ENCODE measurements at places on chromosomes 13 and 19. TPM values are rescaled to one million over a fixed set of nuclear protein-coding genes. Genes with fewer than 3 reads are reported as not detected.

- no peak for DNase-seq
These were observed 192.4 kb downstream of the ZNF536 start for GRCh38 chr19:30564551-30565011.

DOCK9 gene
- 86.9 TPM for total RNA-seq

DNA sequence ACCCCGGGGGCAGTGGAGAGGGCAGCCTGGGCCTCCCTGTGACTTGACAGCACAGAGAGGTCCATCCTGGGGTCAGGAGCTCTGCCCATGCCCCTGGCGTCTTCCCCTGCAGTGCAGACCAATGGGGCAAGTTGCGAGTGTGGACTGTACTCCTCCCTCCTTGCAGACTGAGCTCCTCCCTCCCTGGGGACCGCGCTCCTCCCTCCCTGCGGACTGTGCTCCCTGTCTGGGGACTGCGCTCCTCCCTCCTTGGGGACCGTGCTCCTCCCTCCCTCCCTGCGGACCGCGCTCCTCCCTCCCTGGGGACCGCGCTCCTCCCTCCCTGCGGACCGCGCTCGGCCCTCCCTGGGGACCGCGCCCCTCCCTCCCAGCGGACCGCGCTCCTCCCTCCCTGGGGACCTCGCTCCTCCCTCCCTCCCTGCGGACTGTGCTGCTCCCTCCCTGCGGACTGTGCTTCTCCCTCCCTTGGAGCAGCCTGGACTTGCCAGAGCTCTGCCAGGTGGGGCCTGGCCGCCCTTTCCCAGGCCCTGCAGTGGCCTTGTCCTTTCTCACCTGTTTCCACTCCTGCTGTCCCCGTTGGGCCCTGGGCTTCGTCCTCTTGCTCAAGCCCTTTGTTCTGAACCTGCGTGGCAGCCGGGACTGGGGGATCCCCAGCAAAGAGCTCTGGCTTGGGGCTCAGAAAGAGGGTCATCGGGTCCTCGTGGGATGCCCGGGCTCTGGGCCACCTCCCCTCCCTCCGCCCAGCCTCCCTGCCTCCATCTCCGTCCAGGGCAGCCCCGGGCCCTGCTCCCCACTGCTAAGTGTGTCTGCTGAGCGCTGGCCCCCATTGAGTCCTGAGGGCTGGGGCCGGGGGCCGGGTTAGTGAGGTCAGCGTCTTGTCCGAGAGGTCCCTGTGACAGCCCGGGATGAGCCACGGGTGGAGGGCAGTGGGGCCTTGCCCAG lies 6.8 kb downstream of the GAMT start:
- no peak for DNase-seq

DNA sequence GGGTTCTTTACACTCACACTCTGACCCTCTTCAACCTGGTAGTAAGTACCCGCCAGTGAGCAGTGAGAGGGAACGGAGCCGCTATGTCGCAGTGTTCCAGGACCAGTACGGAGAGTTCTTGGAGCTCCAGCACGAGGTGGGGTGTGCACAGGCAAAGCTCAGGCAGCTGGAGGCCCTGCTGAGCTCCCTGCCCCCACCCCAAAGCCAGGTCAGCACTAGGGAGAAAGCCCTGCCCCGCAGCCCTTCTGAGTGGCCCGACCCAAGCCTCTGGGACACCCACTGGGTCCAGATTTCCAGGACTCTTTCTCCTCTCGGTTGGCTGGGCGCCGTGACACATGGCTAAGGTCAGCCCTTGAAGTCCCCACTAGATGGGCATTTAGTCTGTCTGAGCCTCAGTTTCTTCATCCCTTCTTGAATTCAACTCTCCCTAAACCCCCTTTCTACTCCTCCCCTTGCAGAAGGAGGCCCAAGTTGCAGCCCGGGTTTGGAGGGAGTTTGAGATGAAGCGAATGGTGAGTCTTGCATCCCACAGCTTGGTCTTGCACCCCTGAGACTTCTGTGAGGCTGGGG lies 1.9 kb downstream of the OCEL1 start:
- DNase-seq, result no peak

GRCh38 chr13:110119935-110120905 lies 186.7 kb downstream of the COL4A1 start:
- DNase-seq, result no peak

DNA sequence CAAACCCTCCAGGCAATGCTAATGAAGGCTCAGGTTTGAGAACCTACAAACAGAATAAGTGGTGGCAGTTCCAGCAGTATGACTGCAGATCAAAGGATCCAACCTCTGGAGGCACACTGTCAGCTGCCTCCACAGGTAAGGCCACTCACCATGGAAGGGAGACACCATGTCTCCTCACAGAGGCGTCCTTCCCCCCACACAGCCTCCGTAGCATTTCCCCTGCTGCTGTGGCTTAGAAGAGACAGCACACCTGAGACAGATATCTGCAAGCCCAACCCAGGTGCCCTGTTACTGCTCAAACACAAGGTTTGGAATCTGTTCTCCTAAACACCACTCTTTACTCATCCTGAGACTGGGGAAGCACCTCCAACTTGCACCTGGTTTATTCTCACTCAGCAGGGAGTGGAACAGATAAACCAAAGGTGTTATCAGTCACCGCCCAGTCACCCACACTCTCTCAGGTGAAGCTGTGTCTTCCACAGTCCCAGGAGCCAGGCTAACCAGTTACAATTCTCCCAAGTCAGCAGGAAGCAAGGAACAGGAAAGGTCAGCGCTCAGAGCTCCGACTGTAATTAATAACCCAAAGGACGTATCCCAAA lies 311.2 kb downstream of the FOXO1 start:
- no peak for DNase-seq

- no peak for DNase-seq
These were observed 56.9 kb downstream of the PEPD start for GRCh38 chr19:33464733-33465115.

GRCh38 chr13:113723410-113724015 lies 35.5 kb upstream of the TMEM255B start:
- no peak for DNase-seq

- no peak for DNase-seq
These were observed 24.0 kb upstream of the TBC1D4 start for GRCh38 chr13:75506018-75506417.

GRCh38 chr19:6551607-6552450 lies 21.0 kb downstream of the TNFSF9 start:
- DNase-seq, result no peak

GRCh38 chr19:16398530-16399249 lies 73.1 kb downstream of the EPS15L1 start:
- DNase-seq, result no peak

DNA sequence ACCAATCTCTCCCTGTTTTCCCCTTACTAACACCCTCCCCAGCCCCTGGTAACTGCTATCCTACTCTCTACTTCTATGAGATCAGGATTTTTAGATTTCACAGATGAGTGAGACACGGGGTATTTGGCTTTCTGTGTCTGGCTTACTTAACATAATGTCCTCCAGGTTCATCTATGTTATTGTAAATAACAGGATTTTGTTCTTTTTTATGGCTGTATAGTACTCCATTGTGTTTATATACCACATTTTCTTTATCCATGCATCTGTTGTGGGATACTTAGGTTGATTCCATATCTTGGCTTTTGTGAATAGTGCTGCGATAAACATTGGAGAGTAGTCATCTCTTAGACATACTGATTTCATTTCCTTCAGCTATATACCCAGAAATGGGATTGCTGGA lies 28.5 kb upstream of the ATP11A start:
- no peak for DNase-seq

DNA sequence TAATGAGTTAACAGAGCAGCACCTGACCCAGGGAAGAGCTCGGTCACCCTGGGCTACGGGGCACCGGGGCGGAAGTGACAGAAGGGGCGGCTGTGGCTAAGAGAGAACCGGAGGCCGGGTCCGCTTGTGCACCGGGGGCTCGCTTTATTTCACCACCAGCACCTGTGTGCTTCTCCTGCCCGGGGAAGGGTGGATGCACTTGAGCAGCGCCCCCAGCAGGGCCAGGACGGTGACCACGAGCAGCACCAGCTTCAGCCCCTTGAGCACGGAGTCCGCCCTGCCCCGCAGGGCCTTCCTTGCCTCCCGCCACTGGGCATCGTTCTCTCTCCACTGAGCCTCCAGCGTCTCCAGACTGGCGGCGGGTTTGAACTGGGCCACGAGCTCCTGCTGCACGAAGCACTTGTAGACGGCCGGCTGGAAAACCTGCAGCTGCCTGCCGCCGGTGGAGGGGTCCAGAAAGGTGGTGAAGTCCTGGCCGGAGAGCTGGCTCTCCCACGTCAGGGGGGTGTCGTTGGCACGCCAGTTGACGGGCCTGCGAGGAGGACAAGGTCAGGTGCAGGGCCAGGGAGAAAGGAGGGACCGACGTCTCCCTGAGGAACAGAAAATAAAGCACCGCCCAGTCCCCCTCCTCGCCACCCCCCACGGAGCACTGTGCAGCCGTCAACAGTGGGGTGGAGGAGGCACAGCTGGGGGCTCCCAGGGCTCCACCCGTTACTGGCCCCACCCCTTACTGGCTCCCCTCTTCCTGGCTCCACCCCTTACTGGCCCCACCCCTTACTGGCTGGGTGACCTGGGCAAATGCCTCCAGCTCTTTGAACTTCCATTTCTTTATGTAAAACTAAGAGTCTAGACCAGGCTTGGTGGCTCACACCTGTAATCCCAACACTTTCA lies 3.6 kb downstream of the FAM187B start:
- DNase-seq, result no peak

GRCh38 chr19:42216653-42217519 lies 591 bp downstream of the DEDD2 start:
- peak; percentile 78 for DNase-seq

TMEM150B gene
- total RNA-seq, result 6.1 TPM

SYNGR4 gene
- total RNA-seq, result not detected

SRRM5 gene
- total RNA-seq, result 1.1 TPM

ZNF296 gene
- total RNA-seq, result not detected

DNA sequence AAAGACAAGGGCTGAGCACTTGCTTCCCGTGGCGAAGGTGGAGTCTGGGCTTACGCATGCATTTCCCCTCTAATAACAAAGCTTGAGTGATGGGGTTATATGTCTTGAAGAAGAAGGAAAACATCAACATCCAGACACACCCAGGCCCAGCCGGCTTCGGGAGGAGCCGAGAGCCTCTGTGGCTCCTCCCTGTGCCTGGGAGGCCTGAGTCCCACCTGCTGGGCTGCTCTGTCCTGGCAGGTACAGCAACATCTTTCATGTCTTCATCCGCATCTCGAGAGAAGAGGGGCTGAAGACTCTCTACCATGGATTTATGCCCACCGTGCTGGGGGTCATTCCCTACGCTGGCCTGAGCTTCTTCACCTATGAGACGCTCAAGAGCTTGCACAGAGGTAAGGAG lies 30.6 kb downstream of the TMEM161A start:
- DNase-seq, result no peak

GRCh38 chr13:53408847-53409568 lies 380.4 kb downstream of the OLFM4 start:
- DNase-seq, result no peak

GRCh38 chr13:47929156-47929555 lies 71.9 kb downstream of the SUCLA2 start:
- no peak for DNase-seq

DNA sequence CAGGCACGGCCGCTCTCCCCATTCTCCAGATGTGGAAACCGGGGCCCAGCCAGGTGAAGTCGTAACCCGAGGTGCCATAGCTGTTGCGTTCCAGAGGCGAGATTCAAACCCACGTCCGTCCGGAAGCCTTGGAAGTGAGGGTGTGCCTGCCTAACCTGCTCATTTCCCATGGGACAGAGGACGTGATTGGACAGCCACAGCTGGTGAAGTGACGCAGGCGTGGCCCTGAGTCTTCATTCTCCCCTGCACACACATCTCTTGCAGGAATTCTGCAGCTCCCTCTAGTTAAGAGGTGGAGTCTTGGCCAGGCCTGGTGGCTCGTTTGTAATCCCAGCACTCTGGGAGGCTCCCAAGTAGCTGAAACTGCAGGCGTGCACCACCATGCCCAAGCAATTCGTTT lies 16.8 kb downstream of the MEIS3 start:
- DNase-seq, result no peak

DNA sequence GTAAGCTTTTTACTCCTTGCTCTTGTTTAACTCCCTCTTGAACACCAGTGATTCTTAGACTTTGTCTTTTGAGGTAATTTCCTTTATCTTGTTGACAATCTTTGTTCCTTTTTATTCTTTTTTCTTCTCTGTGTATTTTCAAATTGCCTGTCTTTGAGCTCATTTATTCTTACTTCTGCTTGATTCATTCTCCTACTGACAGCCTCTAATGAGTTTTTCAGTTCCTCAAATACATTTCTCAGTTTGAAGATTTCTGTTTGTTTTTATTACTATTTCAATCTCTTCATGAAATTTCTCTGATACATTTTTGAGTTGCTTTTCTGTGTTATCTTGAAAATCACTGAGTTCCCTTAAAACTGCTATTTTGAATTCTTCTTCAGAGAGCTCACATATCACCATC lies 154.1 kb downstream of the ATP8A2 start:
- no peak for DNase-seq

PLK5 gene
- total RNA-seq, result not detected

GRCh38 chr19:50601407-50602088 lies 33.3 kb upstream of the LRRC4B start:
- DNase-seq, result no peak

GRCh38 chr13:64917566-64917965 lies 2312.6 kb downstream of the PCDH9 start:
- DNase-seq, result no peak

DNA sequence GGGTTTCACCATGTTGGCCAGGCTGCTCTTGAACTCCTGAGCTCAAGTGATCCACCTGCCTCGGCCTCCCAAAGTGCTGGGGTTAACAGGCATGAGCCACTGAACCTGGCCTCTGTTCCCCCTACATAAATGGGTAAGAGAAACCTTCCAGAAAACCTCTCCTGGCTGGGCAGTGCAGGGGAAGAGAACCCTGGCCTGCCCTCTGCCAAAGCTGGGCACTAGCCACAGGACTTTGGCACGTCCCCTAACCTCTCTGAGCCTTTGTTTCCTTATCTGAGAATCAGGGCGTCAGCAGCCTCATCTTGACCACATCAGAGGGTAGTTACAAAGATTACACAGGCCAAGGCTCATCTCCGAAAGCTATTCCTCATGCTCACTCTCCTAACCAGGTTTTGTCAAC lies 2.2 kb downstream of the SBSN start:
- DNase-seq, result no peak

DNA sequence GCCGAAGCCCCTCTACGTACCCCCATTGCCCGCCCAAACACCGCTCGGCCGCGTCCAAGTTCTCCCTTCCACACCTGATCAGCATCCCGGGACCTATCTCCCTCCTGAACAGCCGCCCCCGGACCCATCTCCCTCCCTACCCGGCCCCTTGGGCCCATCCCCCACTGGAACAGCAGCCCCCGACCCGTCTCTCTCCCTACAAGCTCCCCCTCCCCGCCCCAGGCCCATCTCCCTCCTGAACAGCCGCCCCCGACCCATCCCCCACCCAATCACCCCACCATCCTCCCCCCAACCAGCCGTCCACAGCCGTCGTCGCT lies 610 bp downstream of the ZSCAN1 start:
- DNase-seq, result no peak

APOE gene
- 101 TPM for total RNA-seq

- DNase-seq, result no peak
These were observed 37.3 kb upstream of the SIN3B start for GRCh38 chr19:16791942-16792341.

C1QTNF9B gene
- total RNA-seq, result not detected

GRCh38 chr13:45206340-45206739 lies 5.5 kb upstream of the KCTD4 start:
- DNase-seq, result no peak
